ENCODE measurements at places on chromosomes 3 and 15.

DNA sequence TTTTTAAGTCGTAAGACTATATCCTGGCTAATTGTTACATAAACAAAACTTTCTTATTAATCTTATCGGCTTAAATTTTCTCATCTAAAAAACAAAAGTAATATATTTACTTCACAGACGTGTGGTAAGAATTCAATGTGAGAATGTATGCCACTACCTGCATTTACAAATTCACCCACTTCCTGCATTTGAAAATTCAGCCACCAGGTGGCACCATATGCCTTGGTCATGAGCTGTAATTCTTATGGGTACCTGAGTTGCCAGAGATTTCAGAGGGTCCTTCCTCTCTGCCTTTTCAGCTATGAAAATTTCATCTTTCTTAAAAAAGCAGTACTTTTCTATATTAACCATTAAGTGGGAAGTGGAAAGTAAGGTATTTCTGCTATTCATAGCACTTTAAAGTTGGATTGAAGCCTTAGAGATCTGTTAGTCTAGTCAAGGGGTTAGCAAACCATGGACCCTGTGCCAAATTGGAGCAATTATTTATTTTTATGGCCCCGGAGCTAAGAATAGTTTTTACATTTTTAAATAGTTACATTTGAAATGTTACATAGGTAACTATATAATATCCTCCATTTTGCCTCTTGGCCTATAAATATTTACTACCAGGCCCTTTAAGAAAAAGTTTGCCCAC, 127.8 kb downstream of the HCN4 start:
- peak; percentile 41 for DNase-seq

GRCh38 chr3:183306798-183307671, 54.0 kb downstream of the B3GNT5 start:
- peak; percentile 95 for DNase-seq

GRCh38 chr15:87362531-87362930, 894.0 kb downstream of the NTRK3 start:
- no peak for DNase-seq

DNA sequence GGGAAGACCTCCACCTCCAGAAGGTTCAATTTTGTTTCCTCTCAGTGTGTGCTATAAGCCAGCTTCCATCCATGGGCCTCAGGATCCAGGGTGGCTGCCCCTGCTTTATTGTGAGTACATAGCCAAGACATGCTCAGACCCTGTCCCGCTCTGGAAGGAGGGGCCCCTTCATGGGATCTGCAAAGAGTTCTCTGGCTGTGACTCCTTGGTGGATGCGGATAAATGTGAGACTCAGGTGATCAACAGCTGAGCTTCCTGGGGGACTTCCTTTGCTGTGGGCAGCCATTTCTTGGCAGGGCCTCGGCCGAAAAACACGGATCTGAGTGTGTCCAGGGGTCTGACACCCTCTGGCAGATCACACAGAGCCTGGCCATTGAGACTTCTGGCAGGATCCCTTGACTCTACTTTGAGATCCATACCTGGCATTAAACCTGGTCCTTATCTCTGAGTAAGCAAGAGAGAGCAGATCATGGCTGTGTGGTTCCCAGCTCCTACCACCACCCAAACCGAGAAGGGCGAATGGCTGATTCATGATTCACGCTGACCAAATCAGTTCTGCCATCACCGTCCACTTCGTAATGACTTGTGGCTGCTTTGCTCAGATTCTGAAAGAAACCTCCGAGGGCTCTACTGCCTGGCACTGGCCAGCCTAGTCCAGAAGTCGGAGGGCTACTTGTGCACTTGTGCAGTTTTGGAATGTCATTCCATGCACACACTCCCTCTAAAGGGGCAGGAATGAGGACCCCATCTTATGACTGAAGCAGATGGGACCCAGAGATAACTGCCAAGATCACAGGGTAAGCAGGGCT, 68.1 kb downstream of the SENP2 start:
- no peak for DNase-seq

DNA sequence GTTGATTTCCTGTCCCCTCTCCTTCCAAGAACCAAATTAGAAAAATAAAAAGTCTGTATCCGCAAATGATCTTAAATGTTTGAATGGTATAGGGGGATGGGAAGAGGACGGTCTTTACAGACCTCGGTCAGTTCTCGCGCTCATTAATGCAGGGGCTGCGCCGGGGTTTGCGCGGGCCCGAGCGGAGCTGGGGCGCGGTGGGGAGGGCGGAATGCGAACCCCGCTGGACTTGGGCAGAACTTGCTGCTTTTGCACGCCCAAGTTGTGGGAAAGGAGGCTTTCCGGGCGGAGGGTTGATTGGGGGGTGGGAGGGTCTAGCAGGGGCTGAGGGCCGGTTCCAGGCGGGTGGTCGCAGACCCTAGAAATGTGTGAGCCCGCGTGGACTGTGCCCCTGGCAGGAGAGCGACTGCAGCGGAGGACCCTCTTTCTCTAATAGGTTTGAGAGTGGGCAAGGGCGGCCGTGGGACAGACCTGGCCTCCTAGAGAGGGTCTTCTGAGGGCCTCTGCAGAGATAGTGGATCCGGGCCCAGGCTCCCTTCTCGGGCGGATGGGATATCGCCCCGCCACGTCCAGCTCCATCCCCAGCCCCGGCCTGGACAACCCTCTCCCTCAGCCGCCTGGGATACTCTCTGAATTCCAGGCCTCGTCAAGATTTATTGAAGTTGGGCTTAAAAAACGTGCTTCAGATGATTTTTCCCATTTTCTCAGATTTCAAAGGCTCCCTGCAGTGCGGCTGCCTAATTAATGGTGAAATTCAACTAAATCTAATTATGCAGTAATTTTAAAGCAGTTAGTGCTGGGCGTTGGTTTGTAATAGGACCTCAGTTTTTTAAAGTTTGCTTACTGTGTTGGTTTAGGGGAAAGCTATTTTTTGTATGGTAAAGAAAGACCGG, 11.3 kb downstream of the NR2F2 start:
- DNase-seq = no peak

GRCh38 chr15:48962662-48963523, 826 bp downstream of the SHC4 start:
- no peak for DNase-seq

DNA sequence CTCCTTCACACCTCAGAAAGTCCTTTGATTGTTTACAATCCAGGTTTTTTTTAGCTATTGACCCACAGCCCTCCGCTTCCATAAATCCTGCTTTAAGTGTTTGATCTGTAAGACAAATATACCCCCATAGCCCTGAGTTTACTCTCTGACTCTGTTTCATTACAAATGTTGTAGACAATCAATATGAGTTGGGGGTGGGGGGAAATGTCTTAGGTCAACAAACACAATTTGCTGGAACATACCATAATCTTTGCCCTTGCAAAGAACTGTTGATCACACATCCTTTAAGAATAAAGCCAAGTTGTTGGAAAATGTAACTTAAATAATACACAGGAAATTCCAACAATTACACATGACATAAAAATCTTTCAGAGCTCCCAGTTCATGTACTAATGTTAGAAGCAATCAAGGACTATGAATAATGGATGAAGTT, 301.8 kb upstream of the SEMA6D start:
- no peak for DNase-seq

All from AML-193 (cell line).